ENCODE measurements at places on chromosomes 7 and 10.
A peak's percentile ranks its signal among the peaks of the same experiment; 100 is the strongest.

GRCh38 chr10:84632866-84633265, 304.5 kb downstream of the CCSER2 start:
- no peak for DNase-seq

- no peak for DNase-seq
These were observed 81.1 kb upstream of the NEUROD6 start for GRCh38 chr7:31421607-31422006.

DNA sequence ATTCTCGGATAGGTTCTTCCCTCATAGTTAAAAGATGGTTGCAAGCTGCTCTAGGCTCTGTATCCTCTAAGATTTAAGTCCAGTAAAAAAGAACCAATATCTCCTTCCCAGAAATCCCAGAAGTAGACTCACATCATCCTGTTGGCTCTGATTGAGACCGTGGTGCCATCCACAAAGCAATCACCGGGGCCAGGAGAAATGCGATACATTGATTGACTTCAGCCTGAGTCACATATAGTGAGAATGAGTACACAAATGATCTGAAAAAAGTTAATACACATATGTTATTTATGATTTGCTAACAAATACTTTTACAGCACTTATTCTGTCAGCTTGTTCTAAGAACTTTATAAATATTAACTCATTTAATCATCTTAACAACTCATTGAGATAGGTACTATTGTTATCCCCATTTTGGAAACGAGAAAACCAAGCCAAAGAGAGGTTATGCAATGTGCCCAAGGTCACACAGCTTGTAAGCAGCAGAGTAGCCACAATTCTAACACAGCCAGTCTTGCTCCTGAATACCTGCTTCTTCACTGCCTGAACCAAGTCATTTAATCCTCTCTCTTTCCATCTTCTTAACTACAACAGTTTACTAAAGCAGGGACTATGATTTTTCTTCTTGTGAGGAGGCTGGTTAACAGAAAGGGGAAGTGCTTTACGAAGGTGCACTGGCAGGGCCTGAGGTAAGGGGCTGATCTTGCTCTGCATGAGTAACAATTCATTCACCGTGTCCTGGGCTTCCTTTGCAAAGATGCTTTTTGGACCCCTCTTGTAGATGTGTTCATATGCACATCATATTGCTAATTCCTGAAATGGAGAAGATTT, 177.0 kb downstream of the REEP3 start:
- DNase-seq: no peak

GRCh38 chr7:151139791-151140190, 27.7 kb downstream of the GBX1 start:
- DNase-seq: no peak

DNA sequence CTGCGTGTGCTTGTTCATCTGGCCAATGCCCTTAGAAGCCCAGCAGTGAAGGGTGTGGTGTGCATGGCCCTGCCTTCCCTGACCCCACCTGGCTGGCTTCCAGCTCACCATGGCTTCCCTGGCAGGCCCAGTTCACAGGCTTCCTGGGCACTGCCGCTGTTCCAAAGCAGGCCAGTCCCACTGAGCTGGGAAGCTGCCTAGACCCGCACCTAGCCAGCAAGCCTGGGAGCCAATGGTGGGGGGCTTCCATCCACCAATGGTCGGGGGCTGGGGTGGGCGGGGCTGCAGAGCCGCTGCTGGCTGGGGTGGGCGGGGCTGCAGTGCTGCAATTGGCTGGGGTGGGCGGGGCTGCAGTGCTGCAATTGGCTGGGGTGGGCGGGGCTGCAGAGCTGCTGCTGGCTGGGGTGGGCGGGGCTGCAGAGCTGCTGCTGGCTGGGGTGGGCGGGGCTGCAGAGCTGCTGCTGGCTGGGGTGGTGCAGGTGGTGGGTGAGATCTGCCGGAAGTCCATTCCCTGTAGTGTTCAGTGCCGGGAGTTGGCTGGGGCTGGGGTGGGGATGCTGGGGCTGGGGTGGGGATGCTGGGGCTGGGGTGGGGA, 12.4 kb downstream of the CALY start:
- peak; percentile 65 for DNase-seq

DNA sequence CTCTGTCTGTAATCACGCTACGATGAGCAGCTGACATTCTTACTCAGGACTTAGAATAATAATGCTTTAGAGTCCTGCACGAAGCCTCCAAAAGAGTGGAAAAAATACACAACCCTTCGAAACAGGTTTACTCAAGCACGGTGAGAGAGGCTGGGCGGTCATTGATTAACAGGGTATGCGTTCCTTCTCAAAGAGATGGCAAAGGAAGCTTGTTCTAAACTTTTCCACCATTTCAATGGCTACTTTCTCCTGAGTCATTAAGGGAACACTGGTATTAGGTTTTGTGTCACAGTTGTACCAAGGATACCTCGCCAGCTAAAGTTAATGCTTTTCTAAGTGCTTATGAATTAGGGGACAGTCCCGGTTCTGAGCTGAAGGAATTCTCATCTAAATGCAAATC, 141.9 kb upstream of the RHEB start:
- DNase-seq: peak; percentile 90

- DNase-seq: no peak
These were observed 15.4 kb downstream of the MGAM start for GRCh38 chr7:142010952-142011548.

DNA sequence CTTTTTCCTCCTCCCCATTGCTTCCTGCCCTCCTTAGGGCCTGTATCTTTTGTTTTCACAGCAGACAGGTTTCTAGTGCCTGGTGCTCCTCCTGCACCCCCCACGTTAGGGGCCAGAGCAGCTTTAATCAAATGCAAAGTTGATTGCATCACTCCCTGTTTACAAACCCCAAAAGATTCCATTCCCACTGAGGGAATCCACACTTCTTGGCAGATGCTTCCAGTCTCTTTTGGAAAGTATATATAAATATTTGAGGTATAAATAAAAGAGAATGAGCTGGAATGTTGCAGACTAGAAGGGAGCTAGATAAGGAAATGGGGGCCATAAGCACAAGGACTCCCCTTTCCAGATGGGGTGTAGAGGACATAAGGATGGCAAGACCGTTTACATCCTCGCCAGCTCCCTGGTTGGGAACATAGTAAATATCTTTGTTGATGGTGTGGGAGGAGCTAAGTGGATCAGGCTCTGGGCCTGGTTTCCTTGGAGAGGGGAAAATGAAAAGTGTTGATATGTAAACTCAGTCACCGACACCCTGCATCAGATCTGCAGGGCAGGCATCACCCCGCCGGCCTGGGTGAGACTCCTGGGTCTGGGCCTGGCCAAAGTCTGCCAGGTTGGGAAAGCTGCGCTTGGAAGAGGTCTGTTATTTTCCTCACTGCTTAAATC, 6.2 kb downstream of the RARRES2 start:
- no peak for DNase-seq

DNA sequence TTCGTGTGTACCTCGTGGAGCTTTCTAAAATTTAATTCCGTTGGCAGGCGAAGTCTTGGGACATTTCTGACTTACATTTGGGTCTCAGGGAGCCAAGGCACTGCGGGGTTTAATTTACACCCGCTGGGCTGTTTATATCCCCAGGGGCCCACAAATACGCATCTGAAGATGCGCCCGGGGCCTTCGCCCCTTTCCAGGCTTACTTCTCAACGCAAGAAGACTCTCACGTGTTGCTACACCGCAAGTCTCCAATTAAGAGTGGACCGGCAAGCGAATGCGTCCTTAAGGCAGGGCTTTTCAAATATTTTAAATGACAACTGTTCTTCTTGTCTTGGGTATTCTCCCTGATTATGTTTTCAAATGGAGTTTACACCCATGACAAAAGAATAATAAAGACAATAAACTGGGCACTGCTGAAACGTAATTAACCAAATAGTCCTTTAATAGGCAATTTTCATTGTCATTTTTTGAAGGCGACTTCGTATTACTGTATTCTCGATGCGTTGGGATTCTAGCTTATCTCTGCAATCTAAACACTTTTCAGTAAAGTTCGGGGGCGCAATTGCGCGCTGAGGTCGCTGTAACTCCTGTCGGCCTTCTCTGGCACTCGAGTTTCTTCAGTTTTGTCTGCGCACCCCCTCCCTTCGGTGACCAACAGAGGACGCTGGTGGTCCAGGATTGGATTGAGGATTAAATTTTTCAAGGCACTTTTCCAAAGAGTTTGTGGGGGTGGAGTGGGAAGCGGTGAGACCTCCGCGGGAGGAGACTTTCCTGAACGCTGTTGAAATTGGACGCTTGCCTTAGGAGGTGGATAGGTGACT, 837 bp upstream of the IGFBP3 start:
- peak; percentile 74 for DNase-seq

DNA sequence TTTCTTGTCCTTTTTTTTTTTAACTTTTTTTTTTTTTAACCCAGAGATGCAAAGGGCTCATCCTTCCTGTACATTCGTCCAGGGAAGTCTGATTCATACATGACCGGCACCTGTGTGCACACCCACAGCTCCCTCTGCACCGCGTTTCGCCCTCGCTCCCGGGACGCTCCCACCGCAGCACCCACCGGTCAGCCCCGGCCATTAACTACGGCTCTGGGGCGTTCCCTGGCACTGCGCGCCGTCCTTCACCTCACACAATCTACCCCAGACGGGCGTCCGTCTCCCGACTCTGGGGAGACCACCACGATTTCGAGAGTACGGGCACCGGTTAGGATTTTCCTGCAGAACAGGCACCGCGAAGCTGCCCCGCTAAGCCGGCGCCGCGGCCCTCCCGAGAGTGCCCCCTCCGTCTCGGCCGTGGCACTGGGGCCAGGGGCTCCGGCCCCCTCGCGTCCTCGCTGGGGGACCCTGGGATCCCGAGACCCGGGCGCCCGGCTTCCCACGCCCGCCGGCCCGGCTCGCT, 452 bp downstream of the ATE1 start:
- peak; percentile 68 for DNase-seq

GRCh38 chr10:103612462-103613365, 119.2 kb downstream of the NEURL1 start:
- DNase-seq: no peak

DNA sequence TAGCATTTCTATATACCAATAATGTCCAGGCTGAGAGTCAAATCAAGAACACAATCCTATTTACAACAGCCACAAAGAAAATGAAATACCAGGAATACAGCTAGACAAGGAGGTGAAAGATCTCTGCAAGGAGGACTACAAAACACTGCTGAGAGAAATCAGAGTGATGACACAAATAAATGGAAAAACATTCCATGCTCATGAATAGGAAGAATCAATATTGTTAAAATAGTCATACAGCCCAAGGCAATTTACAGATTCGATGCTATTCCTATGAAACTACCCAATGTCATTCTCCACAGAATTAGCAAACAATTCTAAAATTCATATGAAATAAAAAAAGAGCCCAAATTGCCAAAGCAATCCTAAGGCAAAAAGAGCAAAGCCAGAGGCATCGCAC, 116.8 kb upstream of the ZNF32 start:
- no peak for DNase-seq

DNA sequence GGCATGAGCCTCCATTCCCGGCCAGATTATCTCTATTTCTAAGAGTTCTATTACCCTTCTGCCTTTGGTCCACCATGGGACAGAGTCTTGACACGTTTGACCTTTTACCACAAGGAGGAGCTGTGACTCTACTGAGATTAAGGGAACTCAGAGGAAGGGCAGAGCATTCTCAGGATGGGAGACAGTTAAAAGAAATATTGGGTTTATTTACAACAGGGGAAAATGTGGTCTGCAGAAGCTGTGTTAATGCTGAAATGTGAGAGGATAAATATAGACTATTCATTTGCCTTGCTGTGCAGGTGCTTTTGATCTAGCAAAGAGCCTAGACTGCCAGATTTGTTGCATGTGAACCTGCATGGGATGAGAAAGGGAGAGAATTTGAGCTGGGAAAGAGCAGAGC, 45.8 kb upstream of the PRSS58 start:
- DNase-seq: no peak

DNA sequence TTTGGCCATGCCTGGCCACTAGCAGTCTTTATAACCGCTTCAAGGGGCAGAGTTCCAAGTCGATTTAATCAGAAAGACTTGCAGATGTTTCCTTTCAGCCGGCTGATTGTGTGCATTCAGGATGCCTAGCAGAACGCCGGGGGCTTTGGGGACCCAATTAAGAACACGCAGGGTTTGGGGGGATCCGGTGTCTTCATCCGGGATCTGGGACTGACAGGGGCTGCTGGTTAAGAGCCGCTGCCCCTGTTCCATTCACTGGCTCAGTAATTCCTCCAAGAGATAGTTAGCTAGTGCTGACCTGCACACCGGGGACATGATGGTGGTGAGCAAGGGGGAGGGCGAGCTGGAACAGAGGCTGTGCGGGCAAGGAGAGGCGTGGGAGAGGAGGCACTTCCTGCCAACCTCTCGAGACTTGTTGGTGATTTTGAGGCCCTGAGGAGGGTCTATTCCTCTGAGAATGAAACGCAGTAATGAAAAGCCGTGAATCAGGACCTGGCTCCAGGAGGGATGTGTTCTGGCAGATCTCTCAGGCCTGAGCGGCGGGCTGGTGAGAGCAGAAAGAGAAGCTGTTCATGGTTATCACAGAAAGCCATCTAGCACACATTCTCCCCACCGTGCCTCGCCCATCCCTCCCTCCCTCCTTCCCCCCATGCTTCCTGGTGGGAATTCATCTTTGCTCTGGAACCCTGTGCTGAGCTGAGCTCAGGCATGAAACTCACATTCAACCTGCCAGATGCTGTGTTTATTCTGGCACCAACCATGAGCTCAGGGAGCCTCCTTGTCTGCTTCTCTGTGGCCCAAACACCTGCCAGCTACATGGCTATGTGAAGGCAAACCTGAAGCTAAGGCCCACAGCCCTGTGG, 152.0 kb downstream of the CCDC3 start:
- peak; percentile 43 for DNase-seq

DNA sequence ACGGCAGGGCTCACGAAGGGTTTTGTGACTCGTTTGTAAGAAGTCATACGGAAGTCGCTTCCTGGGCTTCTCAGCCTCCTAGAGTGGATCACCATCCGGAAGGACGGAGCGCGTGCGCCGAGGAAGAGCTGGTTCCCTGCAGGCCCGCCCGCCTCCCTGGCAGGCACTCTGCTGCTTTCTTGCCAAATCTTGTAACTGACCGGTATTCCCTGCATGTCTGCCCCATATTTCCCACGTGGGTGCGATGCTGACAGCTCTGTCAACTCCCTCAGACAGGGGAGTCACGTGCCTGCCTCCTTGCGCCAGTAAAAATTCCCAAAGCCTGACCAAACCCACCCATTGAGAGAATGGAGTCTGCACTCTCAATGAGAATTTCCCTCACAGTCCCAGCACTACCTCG, 12.7 kb downstream of the SHH start:
- no peak for DNase-seq

GRCh38 chr7:36128448-36129047, 24.5 kb upstream of the EEPD1 start:
- DNase-seq: no peak

- DNase-seq: no peak
These were observed 10.6 kb upstream of the ADD3 start for GRCh38 chr10:109997233-109997632.

DNA sequence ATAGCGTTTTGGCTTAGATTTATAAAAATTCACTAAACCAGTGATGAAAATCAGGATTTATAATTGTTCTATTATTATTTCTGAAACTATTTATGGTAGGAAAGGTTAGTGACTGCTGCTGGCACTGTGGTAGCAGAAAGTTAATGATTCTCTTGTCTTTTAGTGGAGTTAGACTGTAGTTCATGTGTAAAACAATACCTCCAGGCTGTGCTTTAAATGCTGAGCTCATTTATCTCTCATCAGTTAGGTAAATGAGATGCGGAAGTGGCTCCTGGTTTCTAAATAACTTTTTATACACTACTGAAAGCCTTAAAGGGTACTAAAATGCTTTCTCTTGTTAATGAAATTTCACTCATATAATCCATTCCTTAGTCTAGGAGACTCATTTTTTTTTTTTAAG, 326.8 kb upstream of the POT1 start:
- peak; percentile 41 for DNase-seq

GRCh38 chr7:146731185-146731584, 614.6 kb downstream of the CNTNAP2 start:
- no peak for DNase-seq

- DNase-seq: no peak
These were observed 22.2 kb downstream of the DNAJB12 start for GRCh38 chr10:72332423-72333111.
